ENCODE measurements at places on chromosomes 4 and X.

- DNase-seq: no peak
Observed at GRCh38 chr4:118798658-118799057, 37.3 kb downstream of the SEC24D start.

DNA sequence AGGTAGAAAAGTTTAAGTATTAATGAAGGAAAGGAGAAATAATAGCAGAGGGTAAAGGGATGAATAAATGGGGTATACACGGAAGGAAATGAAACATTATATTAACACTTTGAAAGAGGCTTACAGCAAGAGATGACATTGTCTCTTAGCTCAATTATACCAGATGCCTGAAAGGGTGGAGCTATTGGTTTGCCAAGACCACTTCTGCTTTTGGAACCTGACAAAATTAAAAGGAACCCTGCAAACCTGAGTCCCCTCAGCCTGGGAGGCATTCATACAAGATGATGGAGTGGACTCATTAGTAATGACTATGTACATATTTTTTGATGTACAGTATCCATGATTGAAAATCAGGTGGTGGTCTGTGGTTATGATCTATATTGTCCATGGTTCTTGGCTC is 45.1 kb upstream of the HPF1 start:
- no peak for DNase-seq

- no peak for DNase-seq
Observed at GRCh38 chr4:169660929-169661328, 40.6 kb downstream of the CLCN3 start.

- no peak for DNase-seq
Observed at GRCh38 chrX:122790376-122791095, 393.5 kb upstream of the GRIA3 start.

DNA sequence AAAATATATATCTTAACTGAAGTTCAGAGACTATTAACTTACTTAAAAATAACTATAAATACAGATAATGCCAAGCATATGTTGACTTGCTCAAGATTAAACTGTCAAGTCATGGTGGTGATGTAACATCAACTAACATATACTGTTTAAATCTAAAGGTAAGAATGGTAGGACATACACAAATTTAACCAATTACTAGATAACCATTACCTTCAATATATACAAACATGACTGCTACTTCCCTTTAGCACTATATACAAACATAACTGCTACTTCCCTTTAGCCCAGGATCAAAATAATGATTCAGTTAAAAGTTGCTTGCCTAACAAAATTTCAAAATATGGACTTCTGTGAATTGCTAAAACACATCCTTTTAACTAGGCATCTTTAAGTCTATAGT is 14.9 kb downstream of the HNRNPD start:
- DNase-seq: no peak

DNA sequence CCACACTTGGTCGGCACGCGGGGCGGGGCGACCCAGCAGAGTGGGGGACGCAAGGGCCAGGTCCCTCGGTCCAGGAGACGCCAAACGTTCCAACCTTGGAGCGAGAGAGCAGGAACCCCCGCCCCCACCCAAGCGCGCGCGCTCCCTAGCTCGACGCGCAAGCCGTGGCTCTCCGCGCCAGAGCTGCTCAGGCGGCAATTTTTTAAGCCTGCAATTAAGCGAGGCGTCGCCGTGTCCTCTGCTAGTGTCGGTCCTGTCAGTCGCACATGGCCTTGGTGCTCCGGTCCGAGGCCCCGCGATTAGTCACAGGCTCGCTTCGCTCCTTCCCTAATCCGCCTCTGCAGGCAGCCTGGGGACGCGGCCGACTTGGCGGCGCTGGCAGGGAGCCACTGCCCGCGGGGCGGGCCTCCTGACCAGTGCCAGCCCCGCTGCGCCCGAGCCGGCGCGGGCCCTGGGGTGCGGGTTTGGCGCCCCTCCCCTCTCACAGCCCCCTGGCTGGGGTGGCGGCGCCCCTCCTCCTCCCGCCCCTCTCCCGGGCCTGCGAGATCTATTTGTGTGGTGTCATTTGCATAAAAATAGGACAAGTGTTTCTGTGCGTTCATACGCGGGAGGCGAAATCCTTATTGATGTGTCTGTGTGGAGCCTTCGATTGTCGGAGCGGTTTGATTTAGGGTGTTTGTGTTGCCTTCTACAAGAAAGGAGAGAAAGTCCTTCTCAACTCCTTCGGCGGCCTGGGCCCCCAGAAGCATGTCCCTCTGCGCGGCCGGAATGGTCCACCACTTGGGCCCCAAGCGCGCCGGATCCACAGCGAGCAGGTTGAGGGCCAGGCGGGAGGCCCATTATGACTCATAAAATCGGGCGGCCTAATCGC is 9.8 kb upstream of the BCOR start:
- DNase-seq: no peak

GRCh38 chr4:119135721-119136121 is at the start of gene MYOZ2:
Gene MYOZ2 (plus strand): TSS chr4:119135832. CDS start chr4:119136526, 694 bp downstream.
- no peak for DNase-seq

DNA sequence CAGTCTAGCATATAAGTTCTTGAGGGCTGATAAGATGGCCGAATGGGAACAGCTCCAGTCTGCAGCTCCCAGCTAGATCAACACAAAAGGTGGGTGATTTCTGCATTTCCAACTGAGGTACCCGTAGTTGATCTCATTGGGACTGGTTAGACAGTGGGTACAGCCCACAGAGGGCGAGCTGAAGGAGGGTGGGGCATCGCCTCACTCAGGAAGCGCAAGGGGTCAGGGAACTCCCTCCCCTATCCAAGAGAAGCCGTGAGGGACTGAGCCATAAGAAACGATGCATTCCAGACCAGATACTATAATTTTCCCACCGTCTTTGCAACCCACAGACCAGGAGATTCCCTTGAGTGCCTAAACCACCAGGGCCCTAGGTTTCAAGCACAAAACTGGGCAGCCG is 109.0 kb downstream of the RPS6KA6 start:
- no peak for DNase-seq
